ENCODE measurements at places on chromosomes 4 and X.
A peak's percentile ranks its signal among the peaks of the same experiment; 100 is the strongest.

GRCh38 chrX:12972878-12973560, 1.9 kb upstream of the TMSB4X start:
- no peak for DNase-seq

DNA sequence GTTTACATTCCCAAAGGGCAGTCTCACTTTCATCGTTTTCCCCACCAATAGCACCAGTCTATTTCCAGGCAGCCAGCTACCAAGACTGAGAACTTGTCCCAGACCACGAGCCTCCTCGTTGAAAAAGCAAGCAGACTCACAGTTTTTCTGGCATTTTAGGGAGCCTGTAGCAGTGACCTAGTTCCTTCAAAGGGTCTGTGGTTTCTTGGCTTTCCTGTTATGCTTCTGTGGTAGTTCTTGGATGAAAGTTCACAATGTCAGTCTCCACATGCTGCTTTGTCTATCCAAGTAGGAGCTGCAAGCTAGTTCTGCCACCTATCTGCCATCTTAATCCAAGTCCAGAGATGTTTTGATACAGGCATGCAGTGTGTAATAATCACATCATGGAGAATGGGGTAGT, 151.6 kb upstream of the ZC4H2 start:
- peak; percentile 26 for DNase-seq

- DNase-seq: no peak
Observed at GRCh38 chr4:125515016-125515415, 200.3 kb downstream of the FAT4 start.

GRCh38 chr4:109214622-109215301, 87.7 kb downstream of the COL25A1 start:
- no peak for DNase-seq

DNA sequence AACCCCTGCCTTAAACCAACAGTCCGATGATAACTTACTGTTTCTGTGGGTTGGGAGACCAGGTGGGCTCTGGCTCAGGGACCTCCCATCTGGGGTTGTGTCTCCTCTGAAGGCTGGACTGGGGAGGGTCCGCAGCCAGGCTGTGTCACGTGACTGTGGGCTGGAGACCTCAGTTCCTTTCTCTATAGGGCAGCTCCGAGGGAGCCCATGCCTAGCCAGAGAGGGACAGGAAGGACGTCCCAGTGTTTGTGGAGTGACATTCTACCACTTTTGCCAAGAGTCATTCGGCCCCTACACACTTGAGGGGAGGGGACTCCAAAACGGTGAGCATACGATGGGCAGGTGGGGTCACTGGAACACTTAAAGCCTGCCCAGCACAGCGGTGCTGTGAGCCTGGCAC, 4.5 kb downstream of the PCGF3 start:
- DNase-seq: no peak

GRCh38 chrX:18010253-18010652, 149.2 kb upstream of the RAI2 start:
- DNase-seq: no peak

GRCh38 chr4:111717921-111718320, 427.3 kb upstream of the FAM241A start:
- DNase-seq: no peak

- DNase-seq: no peak
Observed at GRCh38 chrX:15929194-15929593, 74.6 kb upstream of the AP1S2 start.

DNA sequence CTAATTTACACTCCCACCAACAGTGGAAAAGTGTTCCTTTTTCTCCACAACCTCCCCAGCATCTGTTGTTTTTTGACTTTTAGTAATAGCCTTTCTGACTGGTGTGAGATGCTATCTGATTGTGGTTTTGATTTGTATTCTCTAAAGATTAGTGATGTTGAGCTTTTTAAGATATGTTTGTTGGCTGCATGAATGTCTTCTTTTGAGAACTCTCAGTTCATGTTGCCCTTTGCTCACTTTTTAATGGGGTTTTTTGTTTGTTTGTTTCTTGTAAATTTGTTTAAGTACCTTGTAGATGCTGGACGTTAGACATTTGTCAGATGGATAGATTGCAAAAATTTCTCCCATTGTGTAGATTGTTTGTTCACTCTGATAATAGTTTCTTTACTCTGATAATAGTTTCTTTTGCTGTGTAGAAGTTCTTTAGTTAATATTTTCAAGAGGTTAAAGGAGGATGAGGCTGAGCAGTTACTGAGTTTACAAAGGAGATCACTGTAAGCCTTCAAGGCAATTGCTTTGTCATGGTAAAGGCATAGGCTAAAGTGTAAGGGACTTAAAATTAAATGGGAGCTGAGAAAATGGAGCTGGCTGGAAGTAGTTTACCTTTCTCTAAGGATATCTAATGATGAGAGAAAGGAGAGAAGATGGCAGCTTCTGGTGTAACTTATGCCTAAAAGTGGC, 323.4 kb downstream of the PCDH7 start:
- DNase-seq: no peak

- DNase-seq: no peak
Observed at GRCh38 chr4:169210504-169211118, 60.1 kb downstream of the SH3RF1 start.

DNA sequence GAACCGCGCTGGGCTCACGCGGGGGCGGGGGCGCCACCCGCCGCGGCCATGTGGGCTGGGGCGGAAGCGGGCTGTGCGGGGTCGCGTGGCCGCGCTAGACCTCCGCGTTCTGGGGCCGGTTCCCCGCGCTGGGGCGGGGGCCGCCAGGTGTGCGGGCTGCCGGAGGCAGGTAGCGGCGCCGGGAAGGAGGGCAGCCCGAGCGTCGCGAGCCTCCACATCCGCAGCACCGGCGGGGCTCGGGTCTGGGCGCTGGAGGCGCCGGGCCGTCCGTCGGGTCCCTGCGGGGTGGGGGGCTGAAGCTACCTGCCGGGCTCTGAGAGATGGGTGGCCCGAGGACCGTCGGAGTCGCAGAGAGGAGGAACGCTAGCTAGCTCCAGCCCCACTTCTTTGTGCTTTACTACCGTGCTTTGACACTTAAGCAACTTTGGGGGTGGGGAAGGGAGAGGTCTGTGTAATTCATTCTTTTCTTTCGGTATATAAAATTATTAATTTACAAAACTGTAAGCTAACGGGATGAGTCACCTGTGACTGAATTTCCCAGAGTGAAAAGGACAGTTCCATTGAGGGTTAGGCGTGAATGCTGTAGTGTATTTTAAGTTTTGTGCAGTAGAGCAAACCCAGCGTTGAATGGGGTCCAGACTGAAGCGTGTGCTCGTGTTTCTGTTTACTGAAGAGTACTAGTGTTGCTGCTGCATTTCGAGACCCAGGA, 689 bp downstream of the METAP1 start:
- peak; percentile 42 for DNase-seq

DNA sequence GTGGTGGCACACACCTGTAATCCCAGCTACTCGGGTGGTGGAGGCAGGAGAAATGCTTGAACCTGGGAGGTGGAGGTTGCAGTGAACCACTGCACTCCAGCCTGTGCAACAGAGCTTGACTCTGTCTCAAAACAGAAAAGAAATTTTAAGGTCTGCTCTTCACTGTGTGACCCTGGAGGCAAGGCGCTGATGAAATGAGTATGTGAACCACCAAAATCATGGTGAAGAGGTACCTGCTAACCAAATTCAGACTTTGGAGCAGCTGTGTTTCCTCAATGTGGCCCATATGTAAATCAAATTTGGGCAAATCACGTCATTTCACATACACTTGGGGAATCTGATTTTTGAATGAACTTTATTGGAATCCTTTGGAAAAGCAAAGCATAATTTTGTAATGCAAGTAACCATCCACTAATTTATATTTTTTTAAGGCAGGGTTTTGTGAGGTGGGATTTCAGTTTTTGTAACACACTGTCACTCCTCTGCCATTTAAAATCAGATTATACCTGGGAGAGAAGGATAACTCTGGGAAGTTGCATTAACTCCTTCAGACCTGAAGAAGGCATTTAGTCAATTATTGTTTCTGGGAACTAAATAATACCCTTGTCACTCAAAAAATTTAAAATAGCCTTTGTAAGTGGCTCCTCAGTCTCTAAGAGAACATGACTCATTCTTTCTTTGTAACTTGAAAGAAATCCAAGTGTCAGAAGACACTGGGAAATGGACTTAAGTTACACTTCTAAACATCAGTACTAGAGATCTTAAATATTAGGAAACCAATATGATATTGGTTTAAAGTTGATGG, 24.0 kb downstream of the DOCK11 start:
- peak; percentile 36 for DNase-seq

GRCh38 chr4:155751569-155751968, 7.3 kb upstream of the GUCY1B1 start:
- DNase-seq: no peak
